ENCODE measurements at places on chromosomes 3 and 15.

DNA sequence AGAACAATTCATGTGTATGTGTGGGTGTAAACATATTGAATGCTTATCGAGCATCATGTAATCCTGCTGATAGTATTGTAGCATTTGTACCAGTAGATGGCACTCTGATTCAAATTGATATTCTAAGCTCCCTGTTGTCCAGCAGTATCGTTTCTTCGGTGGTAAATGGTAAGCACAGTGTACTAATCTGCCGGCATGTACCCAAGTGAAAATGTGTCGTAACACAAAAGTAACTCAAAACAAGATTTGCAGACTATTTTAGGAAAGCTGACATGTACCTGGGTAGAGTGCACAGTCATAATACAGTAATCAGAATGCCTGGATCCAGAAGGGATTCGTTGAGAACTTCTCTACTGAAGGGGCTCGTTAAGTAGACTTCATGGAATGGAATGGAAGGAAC, 31.7 kb upstream of the MNS1 start:
- H3K27me3 ChIP-seq = peaks cover 7% of the 10 kb centered on the region
- no peaks in the 10 kb centered on the region for H3K4me1 ChIP-seq
- no peak overlapping the region for H3K27ac ChIP-seq
- no peaks in the 10 kb centered on the region for H3K36me3 ChIP-seq
- no peak for DNase-seq

- no peak for DNase-seq
- no peaks in the 10 kb centered on the region for H3K27me3 ChIP-seq
- no peak overlapping the region for H3K4me3 ChIP-seq
- no peak overlapping the region for H3K27ac ChIP-seq
- peaks cover 49% of the 10 kb centered on the region for H3K36me3 ChIP-seq
Measured at GRCh38 chr15:85676342-85677098, 118.2 kb downstream of the KLHL25 start.

- no peak overlapping the region for H3K27ac ChIP-seq
- H3K36me3 ChIP-seq = peaks cover 39% of the 10 kb centered on the region
- H3K4me1 ChIP-seq = peaks cover 11% of the 10 kb centered on the region
- H3K27me3 ChIP-seq = no peaks in the 10 kb centered on the region
- DNase-seq = no peak
Measured at GRCh38 chr3:39138804-39139415, 14.5 kb downstream of the CSRNP1 start.

DNA sequence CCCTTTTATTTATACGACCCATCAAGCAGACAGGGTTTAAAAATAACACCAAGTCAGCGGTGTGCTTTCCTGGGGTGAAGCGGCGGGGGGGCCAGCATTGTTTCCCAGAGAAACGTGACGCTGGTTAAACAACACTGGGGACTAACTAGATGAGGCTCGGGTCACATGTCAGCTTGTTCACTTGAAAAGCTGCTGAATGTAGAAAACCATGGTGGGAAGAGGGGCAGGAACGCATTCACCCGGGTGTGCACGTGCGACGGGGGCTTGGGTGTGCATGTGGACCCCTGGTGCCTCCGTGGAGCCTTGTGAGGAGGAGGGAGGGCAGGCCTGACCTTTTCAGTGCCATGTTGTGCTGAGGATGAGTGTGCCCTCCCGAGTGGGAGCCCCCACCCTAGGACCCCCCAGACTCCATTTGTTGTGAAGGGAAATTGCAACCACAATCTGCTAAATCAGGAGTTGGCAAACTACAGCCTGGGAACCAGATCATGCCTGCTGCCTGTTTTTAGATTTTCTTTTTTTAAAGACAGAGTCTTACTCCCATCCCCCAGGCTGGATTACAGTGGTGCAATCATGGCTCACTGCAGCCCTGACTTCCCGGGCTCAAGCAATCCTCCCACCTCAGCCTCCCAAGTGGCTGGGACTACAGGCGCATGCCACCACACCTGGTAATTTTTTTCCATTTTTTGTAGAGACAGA, 70.4 kb upstream of the CMTM7 start:
- no peak overlapping the region for H3K27ac ChIP-seq
- no peaks in the 10 kb centered on the region for H3K27me3 ChIP-seq
- peak; percentile 11 for DNase-seq
- no peaks in the 10 kb centered on the region for H3K36me3 ChIP-seq

GRCh38 chr15:43769584-43770228, 7.1 kb downstream of the ELL3 start:
- H3K36me3 ChIP-seq = peaks cover 82% of the 10 kb centered on the region
- H3K27me3 ChIP-seq = no peaks in the 10 kb centered on the region
- H3K4me1 ChIP-seq = no peaks in the 10 kb centered on the region
- no peak overlapping the region for H3K27ac ChIP-seq
- H3K4me3 ChIP-seq = no peak overlapping the region

DNA sequence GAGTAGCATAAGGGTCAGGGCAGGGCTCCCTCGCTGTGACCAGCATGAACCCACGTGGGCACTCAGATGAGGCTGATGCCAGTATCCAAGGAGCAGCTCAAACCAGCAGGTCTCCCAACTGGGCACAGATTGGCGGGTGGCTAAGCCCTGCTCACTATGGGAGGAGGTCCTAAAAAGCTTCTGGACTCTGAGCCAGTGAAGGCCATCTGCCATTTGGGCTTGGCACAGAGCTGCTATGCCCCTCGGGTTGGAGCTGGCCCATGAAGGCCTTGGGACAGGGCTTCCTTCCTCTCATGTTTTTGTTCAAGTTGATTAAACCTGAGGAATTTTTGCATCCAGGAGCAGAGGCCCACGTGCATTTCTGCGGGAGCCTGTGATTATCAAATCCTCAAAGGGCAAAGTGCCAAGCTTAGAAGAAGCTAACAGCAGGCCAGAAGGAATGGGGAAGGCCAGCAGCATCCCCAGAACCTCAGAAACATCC, 4.3 kb upstream of the STRA6 start:
- H3K36me3 ChIP-seq = no peaks in the 10 kb centered on the region
- no peaks in the 10 kb centered on the region for H3K27me3 ChIP-seq
- no peak for DNase-seq
- no peak overlapping the region for H3K4me3 ChIP-seq

- no peak for DNase-seq
- H3K4me1 ChIP-seq = no peaks in the 10 kb centered on the region
- H3K27me3 ChIP-seq = no peaks in the 10 kb centered on the region
- no peak overlapping the region for H3K27ac ChIP-seq
Measured at GRCh38 chr3:159866201-159866746, 122.4 kb upstream of the IL12A start.

All from T-cell (primary cell).